Upper lobe of right lung (tissue), 1 donor: ENCODE measurements at places on chromosomes 13 and 19. TPM values are rescaled to one million over a fixed set of nuclear protein-coding genes. Genes with fewer than 3 reads are reported as not detected.

Gene ZNF132
- 5.1 TPM for total RNA-seq

Gene NLRP11
- total RNA-seq, result not detected

DNA sequence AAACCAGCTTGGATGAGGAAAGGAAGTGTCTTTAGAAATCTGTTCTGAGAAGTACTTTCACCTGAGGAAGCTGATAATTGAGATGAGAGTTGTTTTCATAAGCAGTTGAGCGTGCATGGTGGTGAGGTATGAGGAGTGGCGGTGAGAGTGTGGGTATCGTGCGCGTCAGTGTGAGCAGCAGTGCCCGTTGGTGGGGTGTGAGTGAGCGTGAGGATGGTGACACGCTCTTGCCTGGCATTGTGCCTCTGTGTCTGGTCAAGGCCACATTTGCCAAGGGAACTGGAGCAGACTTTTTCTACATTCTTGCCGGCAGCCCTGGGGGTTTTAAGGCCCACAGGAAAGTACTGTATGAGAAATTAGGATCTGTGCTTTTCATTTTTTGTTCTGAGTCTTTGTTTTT lies 36.5 kb upstream of the TEX29 start:
- no peak overlapping the region for H3K27ac ChIP-seq
- no peak overlapping the region for H3K4me3 ChIP-seq
- H3K27me3 ChIP-seq, result no peaks in the 10 kb centered on the region
- no peak for DNase-seq
- H3K4me1 ChIP-seq, result peaks cover 5% of the 10 kb centered on the region

DNA sequence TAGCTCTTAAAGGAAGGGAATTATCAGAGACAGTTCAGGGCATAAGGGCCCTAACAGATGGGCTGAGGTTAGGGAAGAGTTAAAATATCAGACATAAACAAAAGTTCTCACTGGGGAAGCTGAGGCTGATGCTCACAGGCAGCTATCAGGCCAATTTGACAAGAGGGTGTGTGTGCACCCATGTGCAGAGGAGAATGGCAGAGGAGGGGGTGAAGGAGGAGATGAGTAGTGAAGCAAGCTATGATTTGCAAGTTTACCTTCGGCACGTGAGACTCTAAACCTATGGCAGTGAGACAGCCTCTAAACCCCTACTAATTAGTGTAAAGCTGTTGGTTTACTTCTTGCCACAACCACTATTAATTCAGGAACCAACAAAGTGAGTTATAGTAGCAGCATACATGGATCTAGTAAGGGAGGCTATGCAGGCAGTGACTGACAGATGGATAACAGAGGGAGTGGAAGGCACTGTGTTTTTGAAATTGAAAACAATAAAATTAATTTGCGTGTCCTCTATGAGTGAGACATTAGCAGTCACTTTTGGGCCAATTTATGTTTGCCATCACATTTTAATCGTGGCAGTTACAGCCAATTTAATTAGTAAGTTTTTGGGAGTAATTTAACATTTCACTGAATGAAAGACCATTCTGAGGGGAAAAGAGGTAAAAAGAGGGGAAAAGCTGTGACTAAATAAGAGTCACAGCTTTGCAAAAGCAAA lies 99.6 kb upstream of the HTR2A start:
- no peak overlapping the region for H3K4me3 ChIP-seq
- H3K27me3 ChIP-seq, result no peaks in the 10 kb centered on the region
- no peaks in the 10 kb centered on the region for H3K4me1 ChIP-seq
- no peaks in the 10 kb centered on the region for H3K36me3 ChIP-seq

GRCh38 chr13:99465454-99465853 lies 35.8 kb upstream of the TM9SF2 start:
- no peak for DNase-seq
- no peak overlapping the region for H3K27ac ChIP-seq

DNA sequence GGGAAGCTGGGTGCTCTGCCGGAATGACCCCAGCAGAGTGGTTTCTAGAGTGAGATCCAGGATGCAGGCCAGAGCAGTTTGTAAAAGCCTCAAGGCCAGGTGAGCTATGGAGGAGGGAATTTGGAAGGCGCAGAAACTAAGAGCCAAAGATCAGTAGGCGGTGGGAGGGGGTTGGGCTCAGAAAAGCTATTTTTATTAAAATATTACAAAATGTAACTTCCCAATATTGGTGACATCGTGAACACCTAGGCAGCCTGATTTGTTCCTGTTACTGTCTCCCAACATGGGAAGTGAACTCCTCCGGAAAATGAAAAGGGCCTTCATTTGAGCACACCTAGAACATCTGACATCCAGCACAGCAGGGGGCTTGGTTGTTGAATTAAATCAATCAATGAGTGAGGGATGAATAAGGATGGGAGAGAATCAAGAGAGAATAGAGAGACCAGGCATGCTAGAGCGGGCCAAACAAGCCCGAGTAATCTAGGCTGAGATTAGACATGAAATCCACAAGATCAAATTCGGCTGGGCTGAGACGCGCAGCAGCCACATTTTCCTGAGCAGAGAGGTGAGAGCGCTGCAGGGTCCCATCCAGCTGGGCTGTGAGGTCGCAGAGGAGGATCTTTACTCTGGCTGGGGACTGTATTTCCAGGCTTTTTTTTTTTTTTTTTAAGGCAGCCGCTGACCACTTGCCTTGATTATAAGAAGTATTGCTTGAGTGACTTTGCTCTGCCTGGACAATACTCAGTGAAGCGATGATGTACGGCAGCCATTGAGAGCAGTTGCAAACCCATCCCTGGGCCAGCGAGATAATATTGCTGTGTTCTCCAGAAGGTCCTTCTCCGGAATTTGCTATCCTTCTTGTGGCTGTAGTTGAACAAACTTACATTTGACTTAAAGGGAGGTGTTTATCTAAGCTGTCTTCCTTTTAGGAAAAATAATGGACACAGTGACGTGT lies 178.0 kb upstream of the KL start:
- H3K27me3 ChIP-seq, result no peaks in the 10 kb centered on the region
- H3K36me3 ChIP-seq, result no peaks in the 10 kb centered on the region
- H3K4me1 ChIP-seq, result peaks cover 9% of the 10 kb centered on the region
- H3K27ac ChIP-seq, result peak overlapping the region; percentile 51
- H3K4me3 ChIP-seq, result no peak overlapping the region
- DNase-seq, result no peak
